ENCODE measurements at places on chromosomes 1 and 21.

DNA sequence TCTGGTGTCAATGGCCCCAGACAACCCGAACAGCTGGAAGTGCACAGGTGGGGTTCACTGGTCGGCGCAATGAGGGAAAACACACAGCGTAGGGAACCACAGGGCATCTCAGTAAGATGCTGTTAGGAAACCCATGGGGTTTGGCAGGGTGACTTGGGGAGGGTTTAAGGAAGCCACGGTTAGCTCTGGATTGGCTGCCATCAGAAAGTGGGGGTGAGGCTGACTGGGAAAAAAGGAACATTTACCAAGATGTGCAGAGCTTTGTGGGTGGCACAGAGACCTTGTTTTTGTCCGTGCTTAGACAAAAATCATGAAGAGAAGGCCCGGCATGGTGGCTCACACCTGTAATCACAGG, 11.0 kb downstream of the ALDH4A1 start:
- no peak for DNase-seq

DNA sequence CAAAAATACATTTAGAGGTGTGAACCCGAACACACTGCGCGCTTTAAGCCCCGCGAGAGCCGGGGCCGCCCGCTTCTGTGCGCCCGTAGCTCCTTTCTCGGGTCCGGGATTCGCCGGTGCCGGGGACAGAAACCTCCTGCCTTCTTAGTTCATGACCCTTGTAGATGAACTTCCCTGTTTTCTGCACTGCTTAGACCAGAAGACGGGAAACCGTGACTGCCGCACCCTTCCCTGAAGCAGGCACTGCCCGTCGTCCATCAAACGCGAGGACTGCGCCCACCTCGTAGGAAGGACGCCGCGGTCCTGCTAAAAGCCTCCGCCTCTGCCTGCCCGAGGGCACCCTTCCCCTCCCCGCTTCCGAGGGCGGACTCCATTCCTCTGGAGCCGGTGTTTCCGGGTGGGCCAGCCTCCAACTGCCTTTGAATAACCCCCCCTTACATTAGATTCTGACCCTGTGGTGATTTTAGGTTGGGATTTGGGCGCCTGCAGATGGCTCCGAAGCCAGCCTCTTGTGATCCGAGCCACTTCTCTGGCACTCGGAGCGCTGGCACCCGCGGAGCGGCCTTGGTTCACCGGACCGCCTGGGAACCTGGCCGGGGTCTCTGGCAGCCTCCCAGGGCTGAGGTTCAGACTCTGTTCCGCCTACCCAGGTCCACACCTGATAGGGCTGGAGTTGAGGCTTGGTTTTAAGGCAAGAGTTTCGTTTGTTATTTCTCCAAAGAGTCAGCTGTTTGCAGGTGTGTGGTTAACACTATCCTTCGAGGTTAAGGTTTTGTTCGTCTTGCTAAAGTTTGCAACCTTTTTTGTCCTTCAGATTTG, 1.2 kb upstream of the PTTG1IP start:
- DNase-seq, result no peak

DNA sequence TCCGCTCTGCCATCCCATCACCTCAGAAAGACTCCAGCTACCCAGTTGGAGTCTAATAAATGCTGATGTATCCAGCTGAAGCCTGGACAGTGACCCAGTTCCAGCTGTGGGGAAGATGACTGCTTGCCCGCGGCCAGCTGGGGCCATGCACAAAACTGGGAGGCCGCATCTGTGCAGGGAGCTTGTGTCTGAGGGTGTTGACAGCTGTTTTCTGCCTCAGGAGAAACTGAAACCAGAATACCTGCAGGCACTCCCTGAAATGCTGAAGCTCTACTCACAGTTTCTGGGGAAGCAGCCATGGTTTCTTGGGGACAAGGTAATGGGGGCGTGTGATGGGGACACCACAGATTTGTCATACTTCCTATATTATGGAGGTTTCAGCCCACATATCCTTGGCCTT, 3.2 kb downstream of the GSTM2 start:
- no peak for DNase-seq

DNA sequence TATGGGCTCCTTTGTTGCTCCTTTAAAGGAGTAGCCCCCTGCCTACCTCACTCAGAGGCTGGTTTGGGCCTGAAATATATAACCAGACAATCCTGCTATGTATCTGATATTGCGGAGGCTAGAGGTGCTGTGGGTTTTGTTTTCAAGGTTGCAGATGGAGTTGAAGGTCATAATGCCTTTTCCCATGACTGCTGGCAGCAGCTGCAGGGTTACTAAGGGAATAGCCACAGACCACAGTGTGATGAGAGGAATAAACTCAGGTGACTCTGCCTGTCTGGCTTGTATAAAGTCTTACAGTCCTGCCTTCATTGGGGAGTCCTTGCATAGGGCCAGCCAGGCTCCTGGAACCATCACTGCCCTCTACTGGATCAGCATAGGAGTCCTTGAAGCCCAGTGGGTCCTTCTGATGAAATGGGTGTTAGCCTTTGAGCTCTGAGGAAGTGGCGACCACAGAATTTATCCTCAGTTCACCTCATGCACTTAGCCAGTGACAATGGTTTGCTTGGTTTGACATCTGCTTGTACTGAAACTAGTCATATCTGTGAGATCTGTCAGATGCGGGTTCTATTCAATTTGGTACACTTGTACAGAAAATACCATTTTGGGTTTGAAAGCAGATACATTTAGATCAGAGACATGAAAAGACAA, 174.4 kb upstream of the HMCN1 start:
- no peak for DNase-seq

- no peak for DNase-seq
These were observed 210.9 kb downstream of the AKT3 start for GRCh38 chr1:243639027-243639658.

GRCh38 chr1:67401443-67401842, 28.8 kb downstream of the SERBP1 start:
- no peak for DNase-seq

DNA sequence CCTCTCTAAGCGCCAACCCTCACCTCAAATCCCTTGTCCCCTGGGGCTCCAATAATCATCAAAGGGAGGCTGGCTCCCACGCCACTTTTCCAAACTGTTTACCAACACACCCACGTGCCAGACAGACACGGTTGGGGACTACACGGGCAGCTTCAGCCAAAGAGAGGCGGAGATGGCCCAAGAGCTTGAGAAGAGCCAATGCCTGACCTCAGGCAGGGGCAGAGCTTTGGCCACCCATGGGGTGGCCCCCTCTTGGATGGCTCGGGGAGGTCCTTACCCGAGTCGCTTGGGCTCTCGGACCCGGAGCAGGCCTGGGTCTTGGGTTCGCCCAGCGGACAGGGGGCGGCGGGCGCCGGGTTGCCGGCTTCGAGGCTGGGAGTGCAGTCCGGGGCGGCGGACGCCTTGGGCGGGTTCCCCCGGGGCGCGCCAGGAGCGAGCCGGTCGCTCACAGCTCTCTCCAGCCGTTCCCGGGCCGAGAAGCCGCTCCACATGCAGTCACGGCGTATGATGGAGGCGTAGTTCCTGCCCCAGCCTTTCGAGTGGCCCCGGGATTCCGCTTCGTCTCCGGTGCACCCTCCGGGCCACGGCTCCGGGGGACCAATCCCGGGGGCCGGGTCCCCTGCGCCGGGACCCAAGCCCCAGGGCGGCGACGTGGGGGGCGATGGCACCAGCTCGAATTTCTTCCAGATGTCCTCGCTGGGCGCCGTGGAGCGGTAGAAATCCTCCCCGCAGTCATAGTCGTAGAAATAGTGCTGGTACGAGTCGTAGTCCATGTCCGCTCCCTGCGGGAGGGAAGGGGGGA, 854 bp downstream of the MYCL start:
- DNase-seq, result peak; percentile 21

DNA sequence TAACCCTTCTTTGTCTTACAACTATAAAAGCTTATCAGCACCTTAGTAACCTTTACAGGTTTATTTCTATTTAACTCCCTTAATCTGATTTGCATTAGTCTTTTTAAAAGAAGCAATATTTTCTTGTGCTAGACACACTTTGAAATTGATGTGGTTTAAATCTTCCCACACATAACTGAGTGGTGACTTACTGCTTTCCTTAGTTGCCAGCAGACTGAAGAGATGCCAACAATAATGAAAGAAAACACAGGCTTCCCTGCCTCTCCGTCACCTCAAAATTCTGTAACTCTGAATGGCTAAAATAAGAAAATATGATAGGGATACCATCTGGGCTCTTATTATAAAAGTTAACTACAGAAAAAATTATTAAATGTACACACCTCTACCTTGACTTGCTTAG, 196.8 kb downstream of the PTBP2 start:
- no peak for DNase-seq

- no peak for DNase-seq
These were observed 104.0 kb downstream of the GDAP2 start for GRCh38 chr1:117825414-117825813.

DNA sequence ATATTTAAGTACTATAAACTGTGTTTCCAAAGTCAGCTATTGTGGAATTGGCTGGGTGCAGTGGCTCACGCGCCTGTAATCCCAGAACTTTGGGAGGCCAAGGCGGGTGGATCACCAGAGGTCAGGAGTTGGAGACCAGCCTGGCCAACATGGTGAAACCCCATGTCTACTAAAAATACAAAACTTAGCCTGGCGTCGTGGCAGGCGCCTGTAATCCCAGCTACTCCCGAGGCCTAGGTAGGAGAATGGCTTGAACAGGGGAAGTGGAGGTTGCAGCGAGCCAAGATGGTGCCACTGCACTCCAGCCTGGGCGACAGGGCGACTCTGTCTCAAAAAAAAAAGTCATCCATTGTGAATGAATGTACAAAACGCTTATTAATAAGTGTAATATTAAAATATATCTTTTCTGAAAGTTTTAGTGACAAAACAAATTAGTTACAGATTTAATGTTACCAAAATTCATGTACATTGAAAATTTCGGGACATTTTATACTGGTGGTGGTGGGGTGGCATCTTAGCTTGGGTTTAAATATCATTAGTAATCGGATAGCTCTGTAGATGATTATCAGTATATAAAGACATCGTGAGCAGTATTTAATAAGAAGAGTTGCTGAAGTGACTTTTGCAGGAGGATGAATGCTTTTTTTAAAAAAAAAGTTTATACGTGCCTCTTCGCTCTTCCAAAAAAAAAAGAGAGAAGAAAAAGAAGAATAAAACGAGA, 503 bp upstream of the SRSF11 start:
- DNase-seq, result no peak

DNA sequence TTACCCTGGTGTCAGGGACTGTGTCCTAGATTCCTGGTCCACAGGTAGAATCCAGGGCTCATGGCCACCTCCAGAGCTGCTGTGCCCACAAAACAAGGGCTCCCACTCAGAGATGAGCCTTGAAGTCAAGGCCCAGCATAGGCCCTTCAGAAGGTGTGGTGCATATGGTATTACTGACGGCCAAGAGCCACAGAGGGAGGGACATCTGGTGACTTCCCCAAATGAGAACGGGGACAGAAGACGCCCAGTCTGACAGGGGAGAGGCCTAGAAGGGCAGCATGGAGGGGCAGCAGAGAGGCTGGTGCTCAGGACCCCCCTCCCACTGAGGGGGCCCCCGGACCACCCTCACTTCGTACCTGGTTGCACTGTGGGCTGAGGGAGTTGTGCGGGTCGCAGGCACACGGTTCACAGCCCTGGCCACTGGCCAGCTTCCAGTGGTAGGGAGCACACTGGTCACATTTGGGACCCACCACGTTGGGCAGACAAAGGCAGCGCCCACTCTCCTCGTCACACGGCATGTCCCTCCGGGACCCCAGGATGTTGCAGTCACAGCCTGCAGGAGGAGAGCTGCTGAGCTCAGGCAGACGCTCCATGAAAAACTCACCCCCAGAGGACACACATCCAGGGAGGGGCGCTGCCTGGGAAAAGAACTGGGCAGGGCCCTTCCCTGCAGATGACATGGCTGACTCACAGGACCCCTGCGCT, 25.0 kb downstream of the LAMB3 start:
- DNase-seq, result no peak

DNA sequence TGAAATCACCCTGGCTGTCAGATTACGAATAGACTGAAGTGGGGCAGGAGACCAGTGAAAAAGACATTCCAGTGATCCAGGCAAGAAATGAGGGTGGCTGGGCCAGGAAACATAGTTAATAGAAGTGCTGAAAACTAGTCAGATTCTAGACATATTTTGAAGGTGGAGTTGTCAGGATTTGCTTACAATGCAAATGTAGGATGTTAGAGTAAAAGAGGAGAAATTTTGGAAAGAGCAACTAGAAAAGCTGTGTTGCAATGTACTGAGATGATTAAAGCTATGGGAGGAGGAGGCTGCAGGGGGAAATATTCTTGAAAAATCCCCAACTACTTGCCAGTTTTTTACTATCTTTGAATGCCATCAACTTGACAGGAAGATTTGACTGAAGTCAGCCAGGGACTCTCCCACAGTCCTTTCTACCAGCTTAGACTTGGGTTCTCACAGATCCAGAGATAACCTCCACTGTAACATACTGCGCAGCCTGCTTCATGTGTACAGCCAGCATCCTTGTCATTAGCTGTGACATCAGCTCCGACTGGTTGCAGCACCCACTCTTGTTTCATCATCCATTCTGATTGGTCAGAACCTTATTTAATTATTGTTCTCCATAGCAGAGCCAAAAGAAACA, 109.7 kb downstream of the TSEN15 start:
- peak; percentile 61 for DNase-seq
